ENCODE measurements at places on chromosomes 16 and 17.

GRCh38 chr17:18016426-18016825 lies 22.5 kb downstream of the ATPAF2 start:
- no peak for DNase-seq

DNA sequence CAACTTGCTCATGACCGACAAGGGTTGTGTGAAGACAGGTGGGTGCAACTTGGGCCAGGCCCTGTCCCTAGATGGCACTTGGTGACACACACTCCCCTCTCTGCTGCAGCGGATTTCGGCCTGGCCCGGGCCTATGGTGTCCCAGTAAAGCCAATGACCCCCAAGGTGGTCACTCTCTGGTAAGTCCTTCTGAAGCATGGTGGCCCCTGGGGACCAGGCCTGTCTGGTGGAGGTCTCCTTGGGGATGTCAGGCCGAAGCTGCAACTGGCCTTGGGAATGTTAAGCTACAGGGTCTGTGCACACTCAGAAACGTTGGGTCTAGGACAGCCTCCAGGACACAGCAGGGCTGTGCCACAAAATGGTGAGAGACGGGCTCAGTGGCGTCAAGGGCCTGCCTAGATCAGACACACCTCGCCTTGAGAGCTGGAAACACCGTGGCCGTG lies 6.8 kb downstream of the CDK10 start:
- DNase-seq = no peak

DNA sequence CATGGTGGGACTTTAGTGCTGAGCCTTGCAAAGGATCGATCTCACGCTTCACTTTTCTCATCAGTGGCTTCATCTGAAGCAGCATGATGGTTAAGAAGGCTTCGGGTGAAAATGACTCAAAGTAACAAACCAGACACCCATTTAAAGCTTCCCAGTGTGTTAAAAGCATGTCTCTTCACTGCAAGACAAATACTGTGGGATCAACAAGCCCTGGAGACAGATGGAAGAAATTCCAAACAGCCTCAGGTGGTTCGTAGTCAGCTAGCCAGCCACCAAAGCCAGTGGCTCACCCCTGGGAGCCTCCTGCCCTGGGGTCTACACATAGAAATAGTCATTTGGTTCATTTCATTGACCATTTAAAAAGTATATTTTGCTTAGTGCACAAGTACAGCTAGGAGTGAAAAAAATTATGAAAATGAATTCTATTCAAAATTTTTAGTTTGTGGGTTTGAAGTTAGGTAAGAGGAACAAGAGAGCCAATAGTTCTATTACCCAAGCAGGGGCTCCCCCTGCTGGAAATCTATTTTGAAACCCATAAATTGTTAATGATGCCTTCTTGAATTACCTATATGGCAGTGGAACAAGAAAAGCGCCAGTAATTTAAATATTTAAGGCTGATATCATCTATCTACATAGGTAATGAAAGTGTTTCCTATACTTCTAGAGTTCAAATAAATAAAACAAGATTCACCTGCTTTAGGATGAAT lies 51.6 kb downstream of the PMP22 start:
- DNase-seq = no peak

DNA sequence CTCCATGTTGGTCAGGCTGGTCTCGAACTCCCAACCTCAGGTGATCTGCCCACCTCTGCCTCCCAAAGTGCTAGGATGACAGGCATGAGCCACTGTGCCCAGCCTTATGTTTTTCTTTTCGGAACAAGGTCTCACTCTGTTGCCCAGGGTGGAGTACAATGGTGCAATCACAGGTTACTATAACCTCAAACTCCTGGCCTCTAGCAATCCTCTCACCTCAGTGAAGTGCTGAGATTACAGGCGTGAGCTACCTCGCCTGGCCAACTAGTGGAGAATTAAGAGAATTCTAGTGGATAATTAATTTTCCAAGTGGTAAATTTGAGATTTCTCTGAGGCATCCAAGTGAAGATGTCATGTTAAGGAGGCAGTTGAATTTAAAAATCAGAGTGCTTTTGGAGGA lies 2.9 kb upstream of the FBXO47 start:
- DNase-seq = no peak

- DNase-seq = peak; percentile 98
These were observed 304.4 kb downstream of the SEC14L1 start for GRCh38 chr17:77444984-77445759.

- no peak for DNase-seq
These were observed 27.5 kb downstream of the TEKT5 start for GRCh38 chr16:10667239-10667638.

GRCh38 chr17:15436473-15437302 lies 30.7 kb downstream of the CDRT4 start:
- peak; percentile 23 for DNase-seq
